ENCODE measurements at places on chromosomes 11 and 22.
A peak's percentile ranks its signal among the peaks of the same experiment; 100 is the strongest.

DNA sequence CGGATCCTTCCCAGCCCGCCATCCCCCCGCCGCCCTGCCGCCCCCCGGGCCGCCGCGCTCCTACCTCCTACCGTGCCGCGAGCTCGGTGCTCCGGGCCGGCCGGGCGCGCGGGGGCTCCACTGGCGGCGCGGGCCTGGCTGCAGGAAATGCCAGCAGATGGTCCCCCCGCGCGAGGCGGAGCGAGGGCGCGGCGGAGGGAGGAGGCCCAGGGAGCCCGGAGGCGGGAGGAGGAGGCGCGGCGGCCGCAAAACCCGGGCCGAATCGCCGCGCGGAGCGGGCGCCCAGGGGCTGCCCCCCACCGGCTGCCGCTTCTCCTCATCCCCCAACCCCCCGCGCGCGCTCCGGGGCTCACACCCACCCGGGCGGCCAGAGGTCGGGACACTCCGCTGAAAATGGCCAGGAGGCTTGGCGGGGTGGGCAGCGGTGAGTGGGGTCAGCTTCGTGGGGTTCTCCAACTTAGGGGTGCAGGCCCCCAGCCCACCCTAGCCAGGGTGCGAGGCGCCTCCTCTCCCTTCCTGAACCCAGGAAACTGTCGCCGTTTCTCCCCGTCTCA, at the start of gene OSBPL5:
TSS of gene OSBPL5 (minus strand) at position 159 of the 554 bp plus-strand sequence. CDS start 36,162 bp downstream, outside the sequence.
- peak; percentile 72 for DNase-seq

GRCh38 chr11:84398017-84398626, 1112.0 kb upstream of the CCDC90B start:
- DNase-seq: no peak

GRCh38 chr22:37386441-37386840, 40.8 kb downstream of the ELFN2 start:
- no peak for DNase-seq

GRCh38 chr22:23786261-23786710, 480 bp upstream of the SMARCB1 start:
- DNase-seq: no peak

GRCh38 chr11:72668629-72669347, 5.4 kb downstream of the PDE2A start:
- no peak for DNase-seq

- no peak for DNase-seq
Observed at GRCh38 chr11:15144347-15144746, 29.6 kb downstream of the INSC start.

DNA sequence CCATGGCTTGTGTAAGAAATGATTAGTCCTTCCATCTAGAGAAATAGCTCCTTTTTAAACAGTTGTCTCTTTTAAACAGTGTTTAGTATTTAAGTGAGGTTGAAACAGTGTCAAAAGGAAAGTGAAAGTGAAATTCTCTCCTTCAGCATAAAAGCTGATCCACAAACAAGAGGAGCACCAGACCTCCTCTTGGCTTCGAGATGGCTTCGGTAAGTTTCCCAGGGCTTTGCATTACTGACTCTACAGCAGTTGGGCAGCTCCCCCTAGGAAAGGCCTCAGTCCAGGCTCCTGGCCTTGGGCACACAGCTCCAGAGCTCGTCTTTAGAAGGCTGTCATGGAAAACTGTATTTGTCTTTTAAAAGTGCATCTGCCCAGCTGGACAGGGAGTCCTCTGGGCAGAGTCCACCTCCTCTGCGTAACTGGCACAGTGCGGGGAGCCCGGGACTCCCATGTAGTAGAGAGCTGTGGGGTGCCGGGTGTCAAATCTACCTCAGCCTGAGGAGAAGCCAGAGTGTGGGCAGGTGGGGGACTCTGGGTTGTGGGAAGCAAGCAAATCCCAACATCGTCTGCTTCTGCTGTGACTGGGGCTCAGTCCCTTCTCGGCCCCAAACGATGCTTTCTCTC, at the start of gene PLAAT4:
TSS of gene PLAAT4 (plus strand) at position 140 of the 624 bp plus-strand sequence. CDS start at position 201, 61 bp downstream.
- no peak for DNase-seq

DNA sequence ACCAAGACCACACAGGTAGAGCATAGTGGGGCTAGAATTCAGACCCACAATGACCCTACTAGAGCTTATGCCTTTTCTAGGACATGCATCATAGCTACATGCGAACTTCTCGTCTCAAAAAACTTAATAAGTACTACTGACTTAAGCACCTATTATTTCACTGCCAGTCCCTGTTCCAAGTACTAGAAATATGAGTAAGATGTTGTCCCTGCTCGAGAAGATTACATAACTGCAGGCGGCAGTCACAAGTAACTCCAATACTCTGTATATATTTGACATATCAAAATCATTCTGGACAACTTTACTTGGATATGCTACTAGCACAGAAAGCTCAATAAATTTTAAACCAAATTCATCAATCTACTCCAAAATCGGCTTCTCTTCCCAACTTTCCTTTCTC, 235.0 kb downstream of the TTC28 start:
- no peak for DNase-seq

GRCh38 chr22:42016111-42016510, 17.5 kb downstream of the WBP2NL start:
- no peak for DNase-seq

GRCh38 chr11:94525546-94526324, 13.5 kb downstream of the C11orf97 start:
- no peak for DNase-seq
